GOT3 (cell line): ENCODE measurements at places on chromosomes 6 and 20.

DNA sequence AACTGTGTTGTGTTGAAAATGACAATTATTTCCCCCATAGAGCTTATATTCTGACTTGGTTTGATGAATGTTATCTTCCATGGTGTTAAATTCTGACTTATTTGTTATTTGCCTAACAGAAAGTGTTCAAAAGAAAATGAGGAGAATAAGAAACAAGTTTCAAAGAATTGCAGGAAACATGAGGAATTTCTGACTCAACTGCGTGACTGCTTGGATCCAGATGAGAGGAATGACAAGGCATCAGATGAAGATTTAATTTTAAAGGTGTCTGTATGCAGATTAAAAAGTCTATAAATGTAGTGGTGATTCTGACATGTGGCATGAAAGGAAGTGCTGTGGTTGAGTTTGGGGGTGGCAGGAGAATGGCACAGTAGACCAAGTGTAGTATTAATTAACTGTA is 50.6 kb downstream of the CCDC170 start:
- DNase-seq, result no peak

- no peak for DNase-seq
Measured at GRCh38 chr6:48765352-48765961, 654.5 kb upstream of the PTCHD4 start.

GRCh38 chr6:12090714-12091113 is 78.6 kb downstream of the HIVEP1 start:
- DNase-seq, result no peak

GRCh38 chr20:37833221-37833896 is 69.6 kb upstream of the VSTM2L start:
- no peak for DNase-seq

- DNase-seq, result no peak
Measured at GRCh38 chr6:129370268-129370916, 339.6 kb downstream of the ARHGAP18 start.

DNA sequence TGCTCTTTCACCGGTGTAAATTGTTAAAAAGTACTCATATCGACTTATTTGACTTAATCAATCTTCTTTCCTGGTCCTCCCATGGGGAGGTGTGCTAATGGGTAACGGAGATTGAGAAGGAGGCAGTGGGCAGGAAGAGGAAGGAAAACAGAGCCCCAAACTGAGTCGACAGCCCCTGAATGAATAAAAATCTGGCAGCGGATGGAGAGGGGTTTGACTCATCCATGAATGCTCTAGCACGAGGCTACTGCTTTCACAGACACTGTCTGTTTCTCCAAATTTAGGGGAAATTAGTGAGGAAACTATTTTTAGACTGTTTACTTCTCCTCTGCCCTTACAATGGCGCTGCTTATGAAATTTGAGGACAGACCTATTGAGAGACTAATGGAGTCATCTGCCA is 142.2 kb upstream of the ATXN1 start:
- DNase-seq, result no peak

DNA sequence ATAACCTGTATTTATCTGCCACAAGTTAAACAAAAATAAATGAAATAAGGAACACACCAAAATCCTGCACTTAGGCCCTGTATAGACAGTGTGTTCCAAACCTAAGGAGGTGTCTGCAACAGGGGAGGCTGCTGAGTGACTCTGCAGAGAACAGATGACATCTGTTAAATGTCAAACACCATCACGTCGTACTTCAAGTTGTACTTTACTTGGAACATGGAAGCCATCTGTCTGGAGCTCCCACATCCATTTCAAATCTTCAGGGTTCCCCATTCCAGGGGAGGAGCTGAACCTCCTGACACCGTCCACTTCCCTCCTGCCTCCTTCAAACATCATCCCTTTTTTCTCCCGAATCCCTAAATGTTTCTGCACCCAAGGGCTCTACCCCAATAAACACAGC is 1.8 kb upstream of the MAP7 start:
- DNase-seq, result no peak

DNA sequence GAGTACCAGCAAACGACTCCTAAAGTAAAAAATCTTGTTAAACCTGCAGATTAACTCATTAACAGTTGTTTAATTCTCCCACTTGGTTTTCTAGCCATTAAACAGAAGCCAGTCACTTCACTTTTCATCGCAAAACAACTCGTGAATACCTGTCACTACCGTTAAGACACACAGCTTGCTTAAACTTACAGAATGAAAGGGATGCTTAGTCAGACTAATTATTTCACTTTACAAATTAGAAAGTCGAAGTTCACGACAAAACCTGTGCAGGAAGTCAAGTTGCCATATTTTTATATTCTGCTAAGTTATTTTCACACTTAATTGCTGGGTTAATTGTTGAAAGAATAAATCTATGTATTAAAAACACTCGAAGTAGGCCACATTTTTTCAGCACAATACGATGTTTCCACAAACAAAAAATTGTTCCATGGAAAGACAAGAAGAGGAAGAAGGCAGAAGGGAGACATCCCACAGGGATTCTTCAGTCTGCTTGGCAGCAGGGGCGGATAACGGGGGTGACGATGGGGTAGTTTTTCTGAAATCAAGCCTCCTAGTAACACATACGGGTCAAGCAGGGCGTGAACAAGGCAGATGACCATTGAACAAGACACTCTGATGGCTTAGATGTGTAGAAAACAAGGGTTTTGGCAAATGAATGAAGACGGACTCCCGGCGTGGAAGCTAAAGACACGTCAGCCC is 933 bp downstream of the SSR1 start:
- DNase-seq, result no peak

- no peak for DNase-seq
Measured at GRCh38 chr6:15926256-15926655, 202.6 kb upstream of the MYLIP start.

DNA sequence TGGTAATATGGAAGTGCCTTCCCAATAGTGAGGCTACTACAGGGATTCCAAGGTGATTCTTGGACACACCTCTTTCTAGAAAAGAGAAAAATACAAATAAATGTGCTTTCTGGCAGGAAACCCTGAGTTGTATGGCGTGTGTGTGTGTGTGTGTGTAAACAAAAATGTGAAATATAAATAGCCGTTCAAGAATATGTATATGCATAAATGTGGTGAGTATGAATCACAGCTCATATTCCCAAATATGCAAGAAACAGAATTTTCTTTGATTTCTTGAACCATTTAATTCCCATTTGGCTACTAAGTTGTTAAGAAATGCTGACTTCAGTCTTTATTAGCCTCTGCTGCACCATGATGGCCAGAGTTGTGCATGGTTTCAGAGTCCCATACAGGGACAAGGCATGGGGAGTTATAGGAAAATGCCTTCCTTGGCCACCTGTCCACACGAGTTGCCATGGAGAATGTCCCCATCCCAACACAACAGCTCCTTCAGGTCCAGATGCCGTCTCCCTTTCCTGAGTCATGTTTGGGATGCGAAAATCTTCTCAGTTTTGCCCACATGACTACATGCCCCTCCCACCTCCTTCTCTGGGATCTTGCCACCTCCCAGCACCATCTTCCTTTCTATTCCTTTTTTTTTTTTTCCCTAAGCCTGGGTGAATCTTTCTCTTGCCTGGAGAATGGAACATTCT is 312.4 kb upstream of the ECI2 start:
- DNase-seq, result no peak

- no peak for DNase-seq
Measured at GRCh38 chr6:11462742-11463397, 74.7 kb upstream of the TMEM170B start.

- DNase-seq, result no peak
Measured at GRCh38 chr6:11974089-11974488, 38.0 kb upstream of the HIVEP1 start.

DNA sequence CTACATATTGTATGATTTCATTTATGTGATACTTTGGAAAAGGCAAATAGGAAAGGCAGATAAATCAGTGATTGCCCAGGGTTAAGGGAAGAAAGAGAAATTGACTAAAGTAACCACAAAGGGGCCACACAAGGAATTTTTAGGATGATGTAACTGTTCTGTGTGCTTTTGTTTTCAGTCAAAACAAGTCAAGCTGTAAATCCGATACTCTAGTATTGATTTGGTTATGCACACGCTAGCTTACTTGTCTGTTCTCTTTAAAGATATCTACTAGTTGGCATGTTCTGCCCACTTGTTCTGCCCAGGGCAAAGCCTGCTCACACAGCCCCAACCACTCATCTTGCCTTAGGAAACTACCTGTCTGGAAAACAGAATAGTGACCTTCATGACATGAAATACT is 6.4 kb downstream of the FBXL4 start:
- no peak for DNase-seq

GRCh38 chr6:44073612-44074438 is 53.4 kb downstream of the MRPL14 start:
- no peak for DNase-seq

- DNase-seq, result no peak
Measured at GRCh38 chr20:58571693-58572427, 56.7 kb upstream of the APCDD1L start.

DNA sequence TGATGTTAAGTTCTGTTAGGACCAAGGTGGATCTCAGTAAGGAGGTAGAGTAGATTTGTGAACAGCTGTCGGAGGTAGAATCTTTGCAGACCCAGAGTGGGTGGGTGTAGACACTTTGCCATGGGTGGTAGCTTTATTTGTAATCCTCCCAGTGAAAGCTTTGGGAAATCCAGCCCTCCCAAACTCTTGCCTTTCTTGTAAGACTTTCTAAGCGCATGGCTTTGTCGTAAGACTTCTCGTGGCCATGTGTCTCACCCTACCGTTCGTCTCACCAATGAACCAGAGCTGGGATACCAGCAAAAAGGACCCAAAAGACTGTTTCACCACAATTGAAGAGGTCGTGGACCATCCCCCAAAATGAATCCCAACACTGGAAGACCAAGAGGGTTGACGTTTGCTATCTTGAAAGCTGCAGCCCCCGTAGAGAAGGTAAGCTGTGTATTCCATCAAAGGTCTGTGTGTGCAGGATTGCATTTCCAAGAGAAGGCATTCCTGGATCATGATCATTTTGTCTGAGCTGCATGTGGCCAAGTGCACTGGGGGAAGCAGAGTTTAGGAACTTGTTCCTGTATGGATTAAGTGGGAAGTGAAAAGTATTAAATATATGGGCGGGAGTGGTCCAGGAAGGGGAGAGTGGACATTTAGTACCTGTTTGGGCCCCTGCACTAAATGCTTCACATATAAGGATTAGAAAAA is 5.8 kb upstream of the TMEM14A start:
- DNase-seq, result no peak

- DNase-seq, result no peak
Measured at GRCh38 chr20:36579996-36580545, 6.7 kb downstream of the TGIF2 start.

- no peak for DNase-seq
Measured at GRCh38 chr20:50213531-50214106, 23.0 kb downstream of the CEBPB start.

- DNase-seq, result no peak
Measured at GRCh38 chr20:52033313-52033712, 158.3 kb downstream of the ZFP64 start.

- DNase-seq, result no peak
Measured at GRCh38 chr6:36963451-36964290, 9.1 kb downstream of the PI16 start.
